Globus pallidus (tissue), 1 donor: ENCODE measurements at places on chromosomes 5 and 9.

DNA sequence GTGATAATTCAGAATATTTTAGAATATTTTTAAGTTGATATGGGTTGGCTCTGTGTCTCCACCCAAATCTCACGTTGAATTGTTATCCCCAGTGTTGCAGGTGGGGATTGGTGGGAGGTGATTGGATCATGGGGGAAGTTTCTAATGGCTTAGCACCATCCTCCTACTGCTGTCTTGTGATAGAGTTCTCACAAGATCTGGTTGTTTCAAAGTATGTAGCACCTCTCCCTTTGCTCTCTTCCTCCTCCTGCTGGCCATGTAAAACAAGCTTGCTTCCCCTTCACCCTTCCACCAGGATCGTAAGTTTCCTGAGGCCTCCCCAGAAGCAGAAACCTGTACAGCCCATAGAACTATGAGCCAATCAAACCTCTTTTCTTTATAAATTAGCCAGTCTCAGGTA, 214.6 kb upstream of the C9orf72 start:
- DNase-seq: no peak

- no peak for DNase-seq
Observed at GRCh38 chr9:134167530-134167931, 3.2 kb upstream of the RNU6ATAC start.

DNA sequence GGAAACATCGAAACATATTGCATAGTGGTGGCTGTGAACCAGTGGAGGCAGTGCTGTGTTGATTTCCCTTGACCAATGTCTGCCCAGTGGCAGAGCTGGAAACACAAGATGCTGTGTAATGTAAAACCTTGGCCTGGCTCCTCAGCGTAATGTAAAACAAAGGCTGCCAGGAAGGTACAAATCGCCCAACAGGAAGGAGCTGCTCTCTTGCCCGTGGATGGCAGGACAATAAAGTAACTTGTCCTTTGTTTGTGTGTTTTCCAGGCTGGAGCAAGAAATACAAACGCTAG, 143.4 kb downstream of the PALM2AKAP2 start:
- DNase-seq: no peak

- DNase-seq: no peak
Observed at GRCh38 chr5:60792438-60792837, 51.6 kb downstream of the ELOVL7 start.

- DNase-seq: no peak
Observed at GRCh38 chr5:163758283-163758711, 252.9 kb downstream of the MAT2B start.
